Bladder microvascular endothelial cell (primary cell): ENCODE measurements at places on chromosomes 6 and 20. TPM values are rescaled to one million over a fixed set of nuclear protein-coding genes. Genes with fewer than 3 reads are reported as not detected.

Gene TMEM74B
- 0.16 and 0.25 TPM in 2 replicates for total RNA-seq

Gene STMN3
- 0.69 and 1.5 TPM in 2 replicates for total RNA-seq

Gene SYCP2
- 0.49 and 2.6 TPM in 2 replicates for total RNA-seq

Gene TPD52L1
- 3.8 and 5.3 TPM in 2 replicates for total RNA-seq

Gene OXT
- total RNA-seq = not detected in 2 replicates

Gene ENPP5
- not detected in 2 replicates for total RNA-seq

Gene RIPPLY2
- total RNA-seq = 0.19 TPM in 1 of 2 replicates, not detected in the other

Gene BPIFA1
- total RNA-seq = not detected in 2 replicates

Gene EEF1A2
- 0.49 and 27.1 TPM in 2 replicates for total RNA-seq

Gene TAP1
- total RNA-seq = 65.6 and 77.2 TPM in 2 replicates

Gene WFDC5
- total RNA-seq = not detected in 2 replicates

Gene KCNK17
- total RNA-seq = not detected in 2 replicates

Gene PTCRA
- not detected in 2 replicates for total RNA-seq

Gene TMEM242
- total RNA-seq = 4.5 and 8.9 TPM in 2 replicates

Gene C6orf15
- total RNA-seq = not detected in 2 replicates

Gene PLAGL2
- total RNA-seq = 1.1 and 4.2 TPM in 2 replicates
